ENCODE measurements at places on chromosomes 6 and 20. TPM values are rescaled to one million over a fixed set of nuclear protein-coding genes. Genes with fewer than 3 reads are reported as not detected.

- peak overlapping the region; percentile 0 for H3K27ac ChIP-seq
- H3K36me3 ChIP-seq: no peaks in the 10 kb centered on the region
- peaks cover 65% of the 10 kb centered on the region for H3K4me1 ChIP-seq
- H3K27me3 ChIP-seq: no peaks in the 10 kb centered on the region
- H3K4me3 ChIP-seq: no peak overlapping the region
- DNase-seq: no peak
Observed at GRCh38 chr20:25546048-25546447, 39.3 kb downstream of the NINL start.

GRCh38 chr6:85360794-85361642 lies 88.9 kb upstream of the NT5E start:
- H3K4me3 ChIP-seq: no peak overlapping the region
- H3K27ac ChIP-seq: peak overlapping the region; percentile 82
- peaks cover 8% of the 10 kb centered on the region for H3K4me1 ChIP-seq
- H3K27me3 ChIP-seq: no peaks in the 10 kb centered on the region
- no peaks in the 10 kb centered on the region for H3K36me3 ChIP-seq
- DNase-seq: peak; percentile 61

GRCh38 chr6:142035890-142036289 lies 96.8 kb upstream of the GJE1 start:
- DNase-seq: no peak
- no peak overlapping the region for H3K4me3 ChIP-seq
- H3K4me1 ChIP-seq: no peaks in the 10 kb centered on the region
- no peaks in the 10 kb centered on the region for H3K36me3 ChIP-seq
- no peaks in the 10 kb centered on the region for H3K27me3 ChIP-seq

GRCh38 chr6:3630258-3630835 lies 121.2 kb downstream of the PXDC1 start:
- DNase-seq: no peak
- no peak overlapping the region for H3K27ac ChIP-seq
- no peak overlapping the region for H3K4me3 ChIP-seq
- no peaks in the 10 kb centered on the region for H3K27me3 ChIP-seq
- H3K4me1 ChIP-seq: no peaks in the 10 kb centered on the region
- no peaks in the 10 kb centered on the region for H3K36me3 ChIP-seq

DNA sequence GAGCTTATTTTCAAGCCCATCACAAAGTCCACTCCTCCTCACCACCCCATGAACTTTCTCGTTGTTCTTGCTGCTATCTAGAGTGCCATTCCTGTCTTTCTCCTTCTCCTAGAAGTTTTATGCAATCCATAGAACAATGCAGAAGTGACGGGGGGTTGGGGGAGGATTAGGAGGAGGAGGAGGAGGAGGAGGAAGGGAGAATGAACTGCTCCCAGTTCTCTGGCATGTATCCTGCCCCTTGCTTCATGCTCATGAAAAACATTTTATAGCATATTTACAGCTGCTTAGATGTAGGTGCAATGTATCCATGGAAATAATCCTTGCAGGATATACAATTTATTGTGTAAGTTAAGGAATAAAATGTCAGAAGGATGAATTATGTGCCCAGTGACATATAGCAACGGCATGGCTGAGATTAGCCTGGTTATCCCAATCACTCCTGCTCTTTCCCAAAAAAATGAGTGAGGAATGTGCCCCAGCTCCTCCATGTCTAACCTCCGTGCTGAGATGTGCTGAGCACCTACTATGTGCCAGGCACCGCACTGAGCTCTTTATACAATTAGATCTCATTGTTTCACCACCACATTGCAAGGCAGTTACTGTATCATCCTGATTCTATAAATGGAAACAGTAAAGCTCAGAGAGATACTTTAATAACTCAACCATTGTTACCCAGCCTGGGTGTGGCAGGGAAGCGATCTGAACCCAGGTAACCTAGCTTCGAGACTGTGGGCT lies 41.6 kb upstream of the TFAP2C start:
- H3K36me3 ChIP-seq: no peaks in the 10 kb centered on the region
- no peak for DNase-seq
- H3K4me1 ChIP-seq: no peaks in the 10 kb centered on the region
- no peak overlapping the region for H3K27ac ChIP-seq
- H3K27me3 ChIP-seq: no peaks in the 10 kb centered on the region

- peaks cover 22% of the 10 kb centered on the region for H3K4me1 ChIP-seq
- no peaks in the 10 kb centered on the region for H3K27me3 ChIP-seq
- peak overlapping the region; percentile 97 for H3K27ac ChIP-seq
- peak; percentile 54 for DNase-seq
- no peak overlapping the region for H3K4me3 ChIP-seq
- no peaks in the 10 kb centered on the region for H3K36me3 ChIP-seq
Observed at GRCh38 chr20:35286077-35286898, 1.7 kb upstream of the EIF6 start.

DNA sequence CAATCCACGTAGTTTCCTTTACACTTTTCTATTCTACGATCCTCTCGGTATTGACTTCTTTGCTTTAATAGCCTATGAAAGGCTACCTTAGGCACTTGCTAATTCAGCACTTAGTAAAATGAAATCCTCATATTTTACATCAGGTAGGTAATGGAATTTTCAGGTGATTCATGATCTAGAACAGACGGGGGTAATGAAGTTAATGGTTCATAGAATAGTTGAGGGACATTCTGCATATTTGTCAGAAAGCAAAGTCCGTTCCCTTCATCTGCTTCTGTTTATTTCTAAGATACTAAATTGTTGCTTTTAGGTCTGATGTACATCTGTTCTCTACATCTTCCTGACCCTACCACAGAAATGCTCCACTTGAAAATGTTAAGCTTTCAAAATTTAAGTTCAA lies 431.7 kb downstream of the CDKAL1 start:
- H3K4me1 ChIP-seq: no peaks in the 10 kb centered on the region
- no peak for DNase-seq
- no peak overlapping the region for H3K4me3 ChIP-seq
- H3K36me3 ChIP-seq: no peaks in the 10 kb centered on the region
- no peaks in the 10 kb centered on the region for H3K27me3 ChIP-seq

GRCh38 chr6:166957087-166957804 lies 896 bp upstream of the RNASET2 start:
- no peaks in the 10 kb centered on the region for H3K4me1 ChIP-seq
- H3K27me3 ChIP-seq: no peaks in the 10 kb centered on the region
- DNase-seq: peak; percentile 70
- H3K27ac ChIP-seq: peak overlapping the region; percentile 93

DNA sequence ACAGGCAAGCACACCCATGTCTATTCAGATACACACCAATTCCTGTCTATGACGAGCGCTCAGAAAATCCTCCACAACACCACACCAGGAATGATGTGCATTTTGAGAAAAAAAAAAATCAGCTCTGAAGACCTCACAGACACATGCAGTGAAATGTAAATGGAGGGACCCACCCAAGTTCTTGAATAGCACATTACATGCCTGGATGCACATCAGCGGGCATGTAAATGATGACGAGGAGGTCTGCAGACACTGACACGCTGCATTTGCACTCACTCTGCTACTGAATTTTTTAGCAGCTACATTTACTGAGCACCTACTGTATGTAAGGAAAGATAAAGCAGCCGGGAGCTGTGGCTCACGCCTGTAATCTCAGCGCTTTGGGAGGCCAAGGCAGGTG lies 14.7 kb downstream of the NRSN2 start:
- H3K4me3 ChIP-seq: no peak overlapping the region
- H3K27me3 ChIP-seq: no peaks in the 10 kb centered on the region
- no peaks in the 10 kb centered on the region for H3K36me3 ChIP-seq
- no peak for DNase-seq
- H3K4me1 ChIP-seq: peaks cover 28% of the 10 kb centered on the region

GRCh38 chr6:6966127-6966526 lies 141.6 kb upstream of the RREB1 start:
- H3K27me3 ChIP-seq: no peaks in the 10 kb centered on the region
- H3K4me1 ChIP-seq: peaks cover 5% of the 10 kb centered on the region
- peak overlapping the region; percentile 71 for H3K27ac ChIP-seq
- no peak for DNase-seq
- H3K36me3 ChIP-seq: no peaks in the 10 kb centered on the region

DNA sequence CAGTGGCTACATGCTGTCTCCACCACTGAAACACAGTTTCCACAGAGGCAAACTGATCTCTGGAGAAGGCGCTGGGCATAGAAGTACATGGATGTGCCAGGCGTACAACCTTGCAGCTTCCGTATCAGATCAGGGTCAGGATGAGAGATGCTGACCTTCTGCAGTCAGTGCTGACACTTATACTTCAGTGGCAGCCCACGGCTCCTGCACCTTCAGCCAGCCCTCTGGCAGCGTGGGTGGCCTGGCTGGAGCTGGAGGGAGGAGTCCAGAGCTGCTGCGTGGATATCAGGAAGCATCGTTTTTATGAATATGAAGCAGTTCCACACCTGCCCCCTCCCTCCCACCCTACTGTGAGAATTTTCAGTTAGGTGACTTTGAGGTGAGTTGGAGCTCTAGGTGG lies 149.3 kb downstream of the CFAP61 start:
- H3K27me3 ChIP-seq: no peaks in the 10 kb centered on the region
- DNase-seq: no peak
- H3K4me3 ChIP-seq: no peak overlapping the region
- H3K36me3 ChIP-seq: no peaks in the 10 kb centered on the region

- no peak overlapping the region for H3K27ac ChIP-seq
- H3K4me1 ChIP-seq: peaks cover 4% of the 10 kb centered on the region
- H3K27me3 ChIP-seq: no peaks in the 10 kb centered on the region
- no peak overlapping the region for H3K4me3 ChIP-seq
- DNase-seq: no peak
Observed at GRCh38 chr20:61887596-61888093, 178.0 kb downstream of the TAF4 start.

- no peak for DNase-seq
- no peak overlapping the region for H3K27ac ChIP-seq
- H3K36me3 ChIP-seq: no peaks in the 10 kb centered on the region
- H3K27me3 ChIP-seq: no peaks in the 10 kb centered on the region
Observed at GRCh38 chr20:6044115-6044514, 9.7 kb downstream of the LRRN4 start.

- H3K4me3 ChIP-seq: no peak overlapping the region
- no peak for DNase-seq
- H3K27me3 ChIP-seq: no peaks in the 10 kb centered on the region
- no peak overlapping the region for H3K27ac ChIP-seq
- H3K36me3 ChIP-seq: no peaks in the 10 kb centered on the region
Observed at GRCh38 chr6:33166811-33167210, 25.5 kb downstream of the COL11A2 start.

DNA sequence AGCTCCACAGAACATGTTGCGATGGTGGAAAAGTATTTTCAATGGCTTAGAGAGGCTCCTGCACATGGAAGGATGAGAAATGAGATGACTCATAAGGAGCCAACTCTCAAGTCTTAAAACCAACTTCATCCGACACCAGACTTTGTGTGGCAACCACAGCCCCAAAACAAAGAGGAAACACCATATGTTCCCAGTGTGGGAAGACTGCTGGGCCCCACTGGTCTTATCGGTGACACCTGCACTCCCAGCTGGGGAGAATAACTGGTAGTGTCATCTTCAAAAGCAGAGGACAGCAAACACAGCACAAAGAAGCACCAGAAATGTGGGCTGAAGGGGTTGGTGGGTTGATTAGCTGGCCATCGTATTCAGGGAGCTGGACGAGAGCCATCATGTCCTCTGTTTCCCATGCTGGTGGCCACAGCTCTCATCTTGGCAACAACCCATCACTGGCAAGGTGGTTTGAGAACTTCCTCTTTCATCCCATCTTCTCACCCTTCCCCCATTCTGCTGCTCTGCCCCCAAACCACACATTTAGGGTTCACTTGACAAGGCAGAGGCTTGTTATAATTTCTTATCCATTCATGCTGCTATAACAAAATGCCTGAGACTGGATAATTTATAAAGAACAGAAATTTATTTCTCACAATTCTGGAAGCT lies 46.0 kb upstream of the TASP1 start:
- H3K4me1 ChIP-seq: no peaks in the 10 kb centered on the region
- H3K27me3 ChIP-seq: no peaks in the 10 kb centered on the region
- no peak overlapping the region for H3K4me3 ChIP-seq
- no peak overlapping the region for H3K27ac ChIP-seq
- H3K36me3 ChIP-seq: no peaks in the 10 kb centered on the region
- DNase-seq: no peak

DNA sequence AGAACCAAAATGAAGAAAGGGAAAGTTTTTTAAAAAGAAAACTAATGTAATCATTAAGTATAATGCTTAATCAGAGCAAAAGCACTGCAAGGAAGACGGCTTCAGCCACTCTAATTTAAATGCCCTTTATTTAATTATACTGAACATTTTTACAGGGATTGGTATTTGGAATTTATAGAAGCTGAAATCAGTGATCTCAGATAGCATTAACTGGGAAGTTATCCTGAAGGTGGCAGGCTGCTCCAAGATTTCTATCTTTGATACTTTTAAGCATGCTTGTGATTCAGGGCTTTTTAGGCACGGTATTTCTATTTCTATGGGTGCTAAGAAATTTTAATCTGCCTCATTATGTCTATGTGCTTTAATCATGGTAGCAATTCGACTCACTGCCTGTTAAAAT lies 1.3 kb upstream of the NDUFAF4 start:
- H3K36me3 ChIP-seq: no peaks in the 10 kb centered on the region
- peak overlapping the region; percentile 92 for H3K27ac ChIP-seq
- H3K4me3 ChIP-seq: peak overlapping the region; percentile 65
- peak; percentile 63 for DNase-seq
- peaks cover 5% of the 10 kb centered on the region for H3K4me1 ChIP-seq

DNA sequence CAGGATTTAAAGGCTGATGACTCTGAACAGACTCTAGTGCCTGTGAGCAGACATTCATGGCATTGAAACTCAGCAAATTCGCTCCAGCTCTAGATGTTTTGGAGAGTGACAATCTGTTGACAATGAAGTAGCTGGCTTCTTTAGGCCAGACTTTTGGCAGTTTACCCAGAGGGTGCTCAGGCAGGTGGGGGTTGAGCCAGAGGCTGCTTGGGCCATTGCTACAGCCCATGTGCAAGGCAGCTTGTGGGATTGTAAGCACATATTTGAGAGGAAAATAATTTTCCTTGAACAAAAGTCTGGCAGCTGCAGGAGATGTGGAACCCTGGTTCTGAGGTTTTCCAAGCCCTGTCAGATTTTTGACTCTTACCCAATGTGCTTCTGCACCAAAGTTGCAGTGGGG lies 311.6 kb downstream of the CDC5L start:
- no peaks in the 10 kb centered on the region for H3K4me1 ChIP-seq
- no peak overlapping the region for H3K27ac ChIP-seq
- no peaks in the 10 kb centered on the region for H3K36me3 ChIP-seq
- H3K4me3 ChIP-seq: no peak overlapping the region
- DNase-seq: no peak
- no peaks in the 10 kb centered on the region for H3K27me3 ChIP-seq

Gene MATN4
- total RNA-seq: not detected

Gene GPLD1
- total RNA-seq: 5.0 TPM

Gene ZSCAN23
- 5.6 TPM for total RNA-seq

Gene RNF144B
- 2.2 TPM for total RNA-seq
